CD4-positive, alpha-beta T cell (primary cell): ENCODE measurements at places on chromosomes 5 and 9. TPM values are rescaled to one million over a fixed set of nuclear protein-coding genes. Genes with fewer than 3 reads are reported as not detected.

Gene MYMK
- total RNA-seq = not detected

Gene ABO
- total RNA-seq = 0.31 TPM

Gene BHMT
- total RNA-seq = not detected

Gene PRUNE2
- total RNA-seq = not detected

- no peak for DNase-seq
Observed at GRCh38 chr9:121718084-121718483, 66.7 kb downstream of the DAB2IP start.

- no peak for DNase-seq
Observed at GRCh38 chr9:117714282-117714681, 10.1 kb downstream of the TLR4 start.

DNA sequence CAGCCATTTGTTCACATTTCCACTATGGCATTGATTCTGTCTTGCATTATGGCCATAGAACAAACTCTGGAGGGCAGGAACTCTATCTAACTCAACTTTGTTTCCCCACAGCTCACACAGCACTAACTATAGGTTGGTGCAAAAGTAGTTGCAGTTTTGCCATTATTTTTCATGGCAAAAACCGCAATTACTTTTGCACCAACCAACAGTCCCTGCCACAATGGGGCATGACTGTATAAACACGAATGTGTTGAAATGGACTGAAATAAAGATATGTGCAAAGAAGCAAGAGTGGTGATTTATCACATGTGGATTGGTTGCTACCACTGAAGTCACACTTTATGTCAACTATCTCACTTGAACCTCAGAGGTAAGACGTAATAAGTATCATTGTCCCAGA lies 338.7 kb downstream of the NTRK2 start:
- no peak for DNase-seq

GRCh38 chr5:173443971-173444370 lies 115.8 kb upstream of the STC2 start:
- no peak for DNase-seq

- DNase-seq = no peak
Observed at GRCh38 chr9:13220837-13221236, 58.7 kb downstream of the MPDZ start.

- no peak for DNase-seq
Observed at GRCh38 chr5:96026406-96027041, 64.9 kb upstream of the ELL2 start.
